Retina (tissue), 1 donor: ENCODE measurements at places on chromosomes 2 and 18.

DNA sequence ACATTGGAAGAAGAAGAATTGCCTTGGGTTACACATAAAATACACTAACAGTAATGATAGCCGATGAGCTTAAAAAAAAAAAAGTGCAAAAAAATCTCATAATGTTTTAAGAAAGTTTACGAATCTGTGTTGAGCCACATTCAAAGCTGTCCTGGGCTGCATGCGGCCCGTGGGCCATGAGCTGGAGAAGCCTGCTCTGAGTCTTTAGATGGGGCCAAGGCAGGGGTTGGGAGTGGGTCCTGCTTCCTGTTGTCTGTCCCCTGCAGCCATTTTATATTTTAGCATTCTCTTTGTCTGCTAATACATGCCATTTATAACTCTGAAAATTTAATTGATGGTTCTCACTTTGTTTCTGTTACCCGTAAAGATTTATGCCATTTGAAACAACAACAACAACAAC, 93.2 kb downstream of the EPC2 start:
- DNase-seq: no peak

GRCh38 chr18:55268151-55268601, 308.9 kb upstream of the CCDC68 start:
- no peak for DNase-seq

- DNase-seq: no peak
Observed at GRCh38 chr2:224359569-224359968, 42.3 kb downstream of the FAM124B start.

GRCh38 chr18:5729983-5730699, 165.2 kb downstream of the TMEM200C start:
- DNase-seq: no peak

DNA sequence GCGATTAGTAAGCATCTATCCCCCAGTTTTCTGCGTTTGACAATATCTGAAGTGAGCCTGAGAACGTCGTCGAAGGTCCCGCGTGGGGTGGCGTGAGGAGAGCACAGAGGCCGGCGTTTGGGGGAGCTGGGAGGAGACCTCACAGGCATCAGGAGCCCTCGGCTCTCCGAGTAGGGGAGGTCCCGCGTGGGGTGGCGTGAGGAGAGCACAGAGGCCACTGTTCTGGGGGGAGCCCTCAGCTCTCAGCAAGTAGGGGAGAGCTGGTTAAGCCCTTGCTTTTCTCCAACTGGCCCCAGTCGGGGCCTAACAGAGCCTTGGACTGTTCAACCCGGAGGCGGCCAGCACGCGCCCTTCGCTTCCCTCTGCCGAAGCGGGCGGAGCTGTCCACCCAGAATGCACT, 134.3 kb downstream of the NFATC1 start:
- no peak for DNase-seq

DNA sequence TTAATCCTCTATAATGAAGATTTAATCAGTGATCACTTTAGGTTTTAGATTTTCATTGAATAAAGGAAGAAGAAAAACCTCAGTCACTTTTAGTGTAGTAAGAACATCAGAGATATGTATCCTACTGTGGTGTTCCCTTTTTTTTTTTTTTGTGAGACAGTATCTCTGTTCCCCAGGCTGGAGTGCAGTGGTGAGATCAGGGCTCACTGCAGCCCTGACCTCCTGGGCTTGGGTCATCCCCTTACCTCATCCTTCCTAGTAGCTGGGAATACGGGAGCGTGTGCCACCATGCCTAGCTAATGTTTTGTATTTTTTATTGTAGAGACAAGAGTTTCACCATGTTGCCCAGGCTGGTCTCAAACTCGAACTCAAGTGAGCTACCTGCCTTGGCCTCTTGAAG, 5.1 kb downstream of the SLC39A10 start:
- no peak for DNase-seq

DNA sequence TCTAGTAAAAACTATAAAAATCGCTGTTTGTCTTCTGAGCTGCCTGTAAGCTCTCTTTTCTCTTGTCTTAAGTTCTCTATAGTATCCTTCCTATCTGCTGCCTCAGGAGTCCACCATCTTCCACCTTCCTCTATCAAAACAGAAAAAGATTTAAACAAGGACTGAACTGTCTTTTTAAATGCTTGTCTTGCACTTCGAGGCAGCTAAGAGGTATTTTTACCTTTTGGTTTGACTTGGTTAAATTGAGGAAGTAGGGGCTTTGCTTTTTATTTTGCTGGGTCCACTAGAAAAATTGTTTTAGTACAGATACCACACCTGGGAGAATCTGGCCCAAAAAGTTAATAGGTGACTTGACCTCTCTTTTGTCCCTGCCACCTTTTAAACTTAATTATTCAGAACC, 12.2 kb downstream of the SESTD1 start:
- no peak for DNase-seq

- DNase-seq: no peak
Observed at GRCh38 chr2:26712486-26713465, 20.3 kb downstream of the KCNK3 start.

DNA sequence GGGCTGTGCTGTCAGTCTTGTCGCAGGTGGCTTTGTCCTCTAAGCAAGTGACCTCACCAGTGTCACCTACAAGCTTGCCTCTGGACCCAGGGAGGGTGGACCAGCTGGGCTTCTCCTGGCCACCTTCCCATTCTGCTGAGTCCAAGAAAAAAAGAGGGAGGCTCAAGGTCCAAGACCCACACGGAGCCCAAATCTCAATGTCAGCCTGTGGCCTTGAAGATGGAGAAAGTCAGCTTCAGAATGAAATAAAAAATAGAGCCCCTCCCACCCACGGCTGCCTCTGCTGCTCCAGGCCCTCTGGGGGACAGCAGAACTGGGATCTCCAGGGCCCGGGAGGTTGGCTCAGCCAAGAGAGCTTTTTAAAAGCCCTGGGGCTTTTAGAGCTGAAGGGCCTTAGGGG, 145.9 kb downstream of the TNS1 start:
- DNase-seq: no peak

- no peak for DNase-seq
Observed at GRCh38 chr2:190215620-190216019, 104.0 kb downstream of the HIBCH start.

GRCh38 chr18:31506024-31506742, 8.2 kb downstream of the DSG2 start:
- DNase-seq: no peak

DNA sequence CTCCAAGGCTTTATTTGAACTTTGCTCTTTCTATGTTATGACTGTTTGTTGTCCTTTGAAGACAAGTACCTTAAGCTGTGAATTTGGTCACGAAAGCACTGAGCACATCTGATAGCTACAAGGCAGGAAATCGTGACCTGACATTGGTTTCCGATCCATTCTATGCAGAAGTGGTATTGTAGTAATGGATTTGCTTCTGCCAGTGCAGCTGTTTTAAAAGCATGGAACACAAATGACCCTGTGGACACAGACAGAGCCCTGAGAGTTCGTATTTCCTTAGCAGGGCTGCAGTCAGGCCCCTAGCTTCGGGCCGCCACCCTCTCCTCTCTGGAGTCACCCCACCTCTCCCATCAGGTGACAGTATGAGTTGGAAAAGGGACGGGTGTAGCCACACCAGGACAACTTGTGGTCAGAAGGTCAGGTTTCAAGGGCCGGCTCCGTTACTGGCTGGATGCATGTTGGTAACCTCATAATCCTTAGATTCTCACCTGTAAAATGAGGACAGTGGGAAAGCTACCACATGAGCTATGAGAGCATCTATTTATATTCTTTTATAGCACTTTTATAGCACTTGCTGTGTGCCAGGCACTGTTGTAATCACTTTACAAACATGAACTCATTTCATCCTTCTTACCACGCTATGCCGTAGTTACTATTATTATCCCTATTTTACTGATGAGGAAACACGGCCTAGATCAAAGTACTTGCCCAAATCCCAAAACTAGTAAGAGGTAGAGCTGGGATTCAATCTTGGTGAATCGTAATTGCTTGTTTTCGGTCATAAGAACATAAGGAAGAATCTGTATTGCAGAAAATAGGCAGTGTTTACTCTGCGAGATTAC, 70.2 kb downstream of the SPATS2L start:
- no peak for DNase-seq

GRCh38 chr18:34957119-34957863, 83.9 kb upstream of the MAPRE2 start:
- no peak for DNase-seq

- DNase-seq: no peak
Observed at GRCh38 chr2:242030226-242030575, 160.7 kb downstream of the RTP5 start.

- DNase-seq: no peak
Observed at GRCh38 chr2:65481961-65482360, 49.6 kb upstream of the SPRED2 start.

DNA sequence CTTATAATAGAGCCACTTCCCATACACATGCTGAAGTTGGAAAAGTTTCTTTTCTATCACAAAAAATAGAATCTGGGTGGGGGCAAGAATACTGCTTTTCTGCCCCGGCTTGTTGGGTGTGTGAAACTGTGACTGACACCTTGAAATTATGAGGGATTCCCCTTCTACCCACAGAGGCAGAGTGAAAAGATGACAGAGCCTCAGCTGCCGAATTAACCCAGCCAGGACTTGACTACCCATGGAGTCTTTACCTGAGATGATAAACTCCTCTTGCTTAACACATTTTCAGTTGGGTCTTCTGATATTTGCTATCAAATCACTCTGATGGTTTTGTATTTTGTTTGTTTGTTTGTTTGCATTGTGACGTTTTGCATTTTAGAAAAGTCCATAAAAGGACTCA, 66.0 kb upstream of the PMAIP1 start:
- no peak for DNase-seq

- no peak for DNase-seq
Observed at GRCh38 chr2:60771508-60771907, 15.4 kb downstream of the PAPOLG start.

- DNase-seq: no peak
Observed at GRCh38 chr18:56841836-56842235, 190.7 kb downstream of the WDR7 start.

GRCh38 chr2:43169099-43169945, 57.1 kb downstream of the ZFP36L2 start:
- DNase-seq: no peak

GRCh38 chr2:65605743-65606058, 173.3 kb upstream of the SPRED2 start:
- no peak for DNase-seq

DNA sequence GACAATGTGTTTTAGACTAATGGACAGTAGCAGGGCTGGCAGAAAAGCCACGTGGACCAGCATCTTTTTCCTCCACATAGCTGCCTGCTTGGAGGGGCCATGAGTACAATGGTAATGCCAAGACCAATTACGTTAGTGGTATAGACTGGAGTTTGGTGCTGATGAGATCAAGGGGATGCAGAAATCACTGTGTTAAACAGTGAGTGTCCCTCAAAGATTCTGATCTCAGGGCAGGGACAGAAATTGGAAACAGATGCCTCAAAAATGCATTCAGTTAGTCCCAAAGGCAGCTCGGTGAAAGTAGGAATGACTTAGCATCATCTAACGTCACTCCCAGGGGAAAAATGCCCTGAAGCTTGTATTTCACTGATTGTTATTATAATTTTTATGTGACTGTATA, 72.4 kb downstream of the SLC16A14 start:
- no peak for DNase-seq

DNA sequence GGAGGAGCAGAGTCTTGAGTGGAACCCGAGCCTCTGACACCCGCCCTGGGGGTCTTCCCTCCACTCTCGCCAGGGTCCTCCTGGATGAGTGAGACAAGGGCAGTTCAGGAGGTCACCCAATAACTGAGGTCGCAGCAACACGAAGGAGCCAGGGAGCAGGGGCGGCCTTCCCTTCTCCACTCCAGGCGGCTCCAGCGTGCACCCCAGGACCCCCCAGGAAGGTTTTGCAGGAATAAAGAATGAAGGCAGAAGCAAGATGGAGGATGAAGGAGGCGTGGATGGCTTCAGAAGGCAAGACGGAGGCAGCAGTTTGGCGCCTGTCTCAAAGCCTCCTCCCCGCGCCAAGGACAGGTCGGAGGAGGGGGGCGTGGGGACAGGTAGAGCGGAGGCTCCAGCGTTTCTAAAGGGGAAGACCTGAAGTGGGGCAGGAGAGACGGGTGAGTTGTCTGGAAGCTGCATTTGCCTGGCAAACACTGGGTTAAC, 579 bp upstream of the ITM2C start:
- no peak for DNase-seq

DNA sequence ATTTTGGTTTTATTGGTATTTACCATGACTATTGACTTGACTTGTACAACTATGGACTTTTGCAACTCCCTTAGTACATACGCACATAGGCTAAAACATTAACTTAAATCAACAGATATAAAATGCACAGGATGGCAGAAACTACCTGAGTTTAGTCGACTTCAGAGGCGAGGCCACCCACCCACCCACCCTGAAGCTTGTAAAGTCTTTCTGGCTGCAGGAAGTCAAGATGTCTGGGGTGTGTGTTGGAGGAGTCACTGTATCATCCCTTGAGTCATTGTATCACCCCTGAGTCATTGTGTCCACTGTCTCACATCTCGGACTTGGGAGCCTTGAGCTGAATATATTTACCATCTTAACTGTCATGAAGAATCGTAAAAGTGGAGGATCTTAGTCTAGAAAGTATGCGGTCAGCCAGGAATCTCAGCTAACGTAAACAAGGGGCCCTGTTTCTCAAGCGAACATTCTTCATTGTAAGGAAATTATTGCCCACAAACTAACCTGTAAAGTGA, 140.0 kb upstream of the ST6GAL2 start:
- DNase-seq: no peak

DNA sequence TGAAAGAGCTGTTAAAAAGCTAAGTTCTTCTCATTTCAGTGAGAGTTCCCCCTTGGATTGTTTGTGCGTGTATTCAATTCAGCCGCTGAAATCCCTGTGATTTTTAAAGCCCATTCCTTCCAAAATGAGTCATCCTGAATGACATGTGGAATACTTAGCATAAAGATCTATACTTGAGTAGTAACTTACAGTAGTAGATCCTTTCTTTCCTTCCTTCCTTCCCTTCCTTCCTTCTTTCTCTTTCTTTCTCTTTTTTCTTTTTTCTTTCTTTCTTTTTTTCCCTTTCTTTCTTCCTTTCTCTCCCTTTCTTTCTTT, 18.2 kb upstream of the SOX11 start:
- no peak for DNase-seq

DNA sequence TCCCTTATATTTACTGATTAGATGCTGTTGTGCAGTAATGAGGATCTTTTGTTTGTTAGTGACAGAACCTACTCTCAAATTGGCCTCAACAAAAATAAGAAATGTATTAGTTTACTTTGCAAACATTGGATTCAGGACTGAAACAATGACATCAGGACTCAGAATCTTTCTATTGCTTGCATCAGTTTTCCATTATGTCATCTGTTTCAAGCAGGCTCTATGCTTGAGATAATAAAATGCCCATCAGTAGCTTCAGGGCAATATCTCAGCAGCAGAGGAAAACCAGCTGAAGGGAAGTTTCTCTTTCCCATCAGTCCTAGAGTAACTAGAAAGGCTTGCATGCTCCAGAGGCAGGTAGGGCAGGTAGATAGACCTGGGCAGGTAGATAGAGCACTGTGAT, 375.5 kb upstream of the SLC8A1 start:
- DNase-seq: no peak

GRCh38 chr2:102597788-102598187, 21.6 kb upstream of the SLC9A2 start:
- no peak for DNase-seq

GRCh38 chr18:64165906-64166305, 17.0 kb upstream of the LINC00305 start:
- no peak for DNase-seq
